Stimulated activated CD4-positive, alpha-beta T cell treated with anti-CD3 and anti-CD28 coated beads, Interleukin-4, amount 100 ng/mL, for 24 hours (primary cell): ENCODE measurements at places on chromosomes 7 and 10.

DNA sequence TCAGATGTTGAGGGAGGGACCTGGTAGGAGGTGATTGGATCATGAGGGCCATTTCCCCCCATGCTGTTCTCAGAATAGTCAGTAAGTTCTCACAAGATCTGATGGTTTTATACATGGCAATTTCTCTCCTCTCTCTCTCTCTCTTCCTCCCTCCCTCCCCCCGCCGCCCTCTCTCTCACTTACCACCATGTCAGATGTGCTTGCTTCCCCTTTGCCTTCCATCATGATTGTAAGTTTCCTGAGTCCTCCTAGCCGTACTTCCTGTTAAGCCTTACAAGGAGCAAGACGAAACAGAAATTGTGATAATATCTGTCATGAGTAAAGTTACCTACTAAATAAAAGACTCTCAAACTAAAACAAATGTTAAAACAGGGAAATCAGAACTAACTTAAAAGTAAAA lies 19.9 kb upstream of the GPR141 start:
- no peak for DNase-seq

- no peak for DNase-seq
Observed at GRCh38 chr10:110241407-110241806, 34.0 kb downstream of the MXI1 start.

GRCh38 chr10:106560925-106561640 lies 603.4 kb downstream of the SORCS1 start:
- DNase-seq: no peak

GRCh38 chr10:13120786-13121499 lies 21.0 kb downstream of the OPTN start:
- DNase-seq: no peak

DNA sequence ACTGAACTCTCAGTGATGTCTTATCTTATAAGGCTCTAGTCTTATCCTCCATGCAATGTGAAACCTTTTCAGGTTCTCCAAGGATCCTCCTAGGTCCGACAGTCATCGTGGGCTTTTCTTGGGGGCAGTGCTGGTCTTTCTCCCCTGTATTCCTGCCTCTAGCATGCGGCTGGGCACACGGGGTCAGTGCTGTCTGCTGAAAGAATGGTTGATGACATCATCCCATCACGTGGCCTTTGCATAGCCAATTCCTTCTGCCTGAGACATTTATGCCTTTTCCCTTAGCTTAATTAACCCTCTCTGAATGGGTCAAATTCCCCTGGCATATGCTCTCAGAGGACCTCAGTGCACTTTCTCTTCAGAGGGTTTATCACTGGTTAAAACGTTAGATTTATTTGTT lies 27.0 kb upstream of the KCNK18 start:
- no peak for DNase-seq

GRCh38 chr7:130421684-130422083 lies 19.1 kb downstream of the CEP41 start:
- no peak for DNase-seq

DNA sequence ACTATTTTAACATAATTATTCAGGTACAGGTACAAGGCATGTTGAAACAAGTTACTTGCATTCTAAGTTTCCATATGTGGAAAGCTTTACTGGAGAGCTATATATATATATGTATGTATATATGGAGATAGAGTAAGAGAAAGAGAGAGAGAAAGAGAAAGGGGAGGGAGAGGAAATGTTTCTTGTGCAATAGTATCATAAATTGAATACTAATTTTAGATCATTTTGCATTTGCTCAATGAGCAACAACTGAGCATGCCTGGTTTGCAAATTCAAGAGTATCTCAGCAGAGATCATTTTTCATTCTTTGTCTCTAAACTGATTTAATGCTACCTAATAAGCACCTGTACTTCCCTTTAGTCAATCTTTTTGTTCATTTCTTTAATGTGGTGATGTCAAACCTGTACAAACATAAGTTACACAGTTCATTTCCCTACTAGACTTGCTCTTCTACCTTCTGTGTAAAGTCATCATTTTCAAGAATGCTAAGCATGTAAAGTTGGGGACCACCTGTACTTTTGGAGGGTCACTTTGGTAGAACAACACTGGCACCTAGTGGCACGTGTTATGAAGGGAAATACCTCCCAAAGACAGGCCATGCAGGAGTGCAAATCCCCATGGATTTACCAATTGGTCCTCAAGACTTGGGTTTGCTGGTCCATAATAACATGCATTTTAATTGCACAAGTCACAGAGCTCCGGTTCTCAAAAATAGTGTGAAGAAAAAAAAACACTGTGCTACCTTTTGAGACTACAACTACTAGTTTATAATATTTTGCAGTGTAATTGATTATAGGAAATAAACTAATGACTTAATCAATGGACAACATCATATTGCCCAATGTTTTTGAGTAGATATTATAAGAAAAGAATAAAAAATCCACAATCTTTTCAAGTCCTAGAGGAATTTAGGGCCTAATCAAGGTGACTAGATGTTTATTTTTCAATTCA lies 431.2 kb upstream of the IGFBP3 start:
- DNase-seq: no peak

DNA sequence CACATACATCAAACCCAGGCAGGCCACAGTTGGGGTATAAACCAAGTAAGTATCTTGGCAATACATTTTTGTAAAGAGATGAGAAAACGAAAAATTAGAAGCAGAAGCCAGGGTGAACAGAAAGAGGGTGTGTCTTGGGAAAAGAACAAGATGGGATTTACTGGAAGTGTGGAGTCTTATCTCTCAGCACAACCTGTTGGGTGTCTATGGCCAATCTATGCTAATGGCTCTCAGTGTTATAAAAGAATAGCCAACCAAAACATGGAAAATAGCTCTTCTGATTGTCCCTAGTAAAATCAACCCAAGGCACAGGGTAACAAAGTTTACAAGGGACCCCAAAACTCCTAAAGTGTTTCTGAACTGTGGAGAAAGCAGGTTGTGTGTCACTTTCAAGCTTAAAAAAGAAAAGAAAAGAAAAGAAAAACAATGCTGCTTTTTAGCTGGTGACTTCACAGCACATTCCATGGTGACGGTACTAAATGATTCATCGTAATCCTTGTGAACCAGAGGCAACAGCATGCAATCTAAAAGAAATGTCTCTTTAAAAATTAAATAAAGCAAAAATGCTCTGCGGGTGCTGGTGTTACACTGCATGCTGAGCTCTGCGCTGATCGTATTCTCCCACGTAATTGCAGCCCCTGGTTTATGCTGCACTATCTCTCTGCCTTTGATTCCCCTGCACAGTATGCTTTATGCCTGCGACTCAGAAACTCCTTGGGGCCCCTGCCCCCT lies 100.8 kb downstream of the C10orf90 start:
- no peak for DNase-seq

DNA sequence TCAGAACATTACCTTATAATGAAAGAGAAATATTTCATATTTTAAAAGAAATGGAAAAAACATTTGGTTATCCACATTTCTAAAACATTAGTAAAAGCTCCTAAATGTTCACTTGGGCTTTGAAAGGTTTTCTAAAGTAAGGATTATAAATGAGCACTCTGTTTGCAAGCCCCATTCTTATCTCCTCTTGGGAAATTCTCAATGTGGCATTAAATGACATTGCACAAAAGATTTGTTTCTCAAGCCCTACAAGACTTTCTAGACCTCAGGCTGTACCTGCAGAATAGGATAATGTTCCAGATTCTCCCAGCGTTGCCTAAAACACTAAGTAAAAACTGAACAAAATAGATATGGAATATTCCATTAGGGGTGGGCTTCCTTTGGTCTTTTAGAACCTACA lies 658.0 kb upstream of the FOXK1 start:
- no peak for DNase-seq

DNA sequence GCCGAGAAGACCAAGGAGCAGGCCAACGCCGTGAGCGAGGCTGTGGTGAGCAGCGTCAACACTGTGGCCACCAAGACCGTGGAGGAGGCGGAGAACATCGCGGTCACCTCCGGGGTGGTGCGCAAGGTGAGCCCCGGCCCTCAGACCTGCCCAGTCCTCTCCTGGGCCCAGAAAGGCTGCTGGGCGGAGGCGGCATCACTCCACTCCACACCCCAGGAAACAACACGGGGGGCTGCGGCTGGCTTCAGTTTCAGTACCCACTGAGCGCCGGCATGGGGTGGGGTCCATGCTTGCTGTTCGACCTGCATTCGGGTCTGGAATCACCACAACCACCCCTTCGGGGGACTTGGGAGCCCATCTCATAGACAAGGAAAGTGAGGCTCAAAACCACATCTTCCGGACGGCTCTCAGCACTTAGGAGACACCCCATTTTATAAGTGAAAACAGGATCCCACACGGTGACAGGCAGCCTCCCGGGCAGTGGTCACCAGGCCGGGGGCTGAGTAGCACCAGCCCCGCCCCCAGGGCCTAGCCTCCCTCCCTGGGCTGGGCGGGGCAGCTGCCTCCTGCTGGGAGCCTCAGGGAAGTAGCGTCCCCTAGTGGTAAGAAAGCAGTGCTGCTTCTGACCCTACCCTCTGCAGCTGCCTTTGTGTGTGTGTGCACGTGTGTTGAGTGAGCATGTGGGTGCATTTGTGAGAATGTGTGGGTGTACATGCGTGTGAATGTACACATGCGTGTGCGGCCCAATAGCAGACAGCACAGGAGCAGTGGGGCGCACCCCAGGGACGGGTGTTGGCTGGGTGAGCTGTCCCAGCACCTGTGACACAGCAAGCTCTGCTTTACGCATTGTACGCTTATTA lies 1.8 kb downstream of the SNCG start:
- DNase-seq: no peak

DNA sequence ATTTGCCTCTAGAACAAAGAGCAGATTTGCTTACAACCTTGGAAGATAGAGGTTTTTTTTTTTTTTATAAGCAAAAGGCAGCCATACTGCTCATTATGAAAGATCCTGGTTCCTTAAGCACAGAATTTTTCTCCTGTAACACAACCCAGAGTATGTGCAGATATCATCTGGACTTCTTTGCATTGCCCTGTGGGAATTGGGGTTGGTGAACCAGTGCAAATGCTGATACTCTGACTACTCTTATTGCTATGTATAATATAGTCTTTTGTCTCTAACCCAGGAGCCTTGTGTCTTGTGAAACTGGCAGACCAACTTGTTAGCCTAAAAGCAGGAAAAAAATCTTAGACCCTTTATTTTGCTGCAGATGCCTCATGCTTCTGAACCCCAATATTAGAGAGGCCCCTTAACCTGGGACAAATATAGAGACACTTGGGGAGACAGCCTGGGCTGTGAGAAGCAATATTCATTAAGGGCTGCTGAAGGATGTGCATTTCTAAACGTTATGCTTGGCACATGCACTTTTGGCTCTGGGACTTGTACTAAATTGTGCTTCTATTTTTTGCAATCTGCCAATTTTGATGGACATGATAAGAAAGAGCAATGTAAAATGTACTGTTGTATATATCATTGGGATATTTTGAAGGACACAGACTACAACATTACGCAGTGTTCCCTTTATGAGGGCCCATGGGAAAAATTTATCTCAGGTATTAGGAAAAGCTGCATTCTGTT lies 78.9 kb downstream of the ANLN start:
- DNase-seq: no peak

- no peak for DNase-seq
Observed at GRCh38 chr7:66145400-66146104, 30.9 kb downstream of the CRCP start.

DNA sequence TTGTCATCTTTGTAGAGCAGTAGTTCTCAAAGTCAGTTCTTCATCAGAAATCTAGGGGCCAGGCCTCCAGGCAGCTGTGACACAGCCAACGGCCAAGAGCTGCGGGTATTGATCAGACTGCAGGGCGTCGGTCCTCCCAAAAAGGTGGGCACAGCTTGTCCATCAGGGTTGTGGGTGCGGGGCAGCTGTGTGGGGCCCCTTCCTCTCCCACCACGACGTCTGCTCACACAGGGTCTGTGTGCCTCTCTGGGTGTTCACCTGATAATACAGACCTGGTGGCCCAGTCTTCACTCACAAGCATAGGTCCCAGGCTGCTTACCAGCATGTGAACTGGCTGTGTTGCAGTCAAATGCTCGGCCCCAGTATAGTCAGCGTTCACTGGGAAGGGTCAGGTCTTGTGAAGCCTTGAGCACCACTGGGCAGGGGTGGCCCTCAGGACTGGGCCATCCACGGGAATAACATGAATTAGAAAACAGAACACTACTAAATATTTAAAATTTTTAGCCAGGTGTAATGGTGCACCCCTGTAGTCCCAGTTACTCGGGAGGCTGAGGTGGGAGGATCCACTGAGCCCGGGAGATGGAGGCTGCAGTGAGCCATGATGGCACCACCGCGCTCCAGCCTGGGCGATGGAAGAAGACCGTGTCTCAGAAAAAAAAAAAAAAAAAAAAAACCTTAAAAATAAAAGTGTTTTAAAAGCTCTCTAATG lies 102.8 kb upstream of the DIP2C start:
- DNase-seq: no peak

GRCh38 chr10:120184547-120185337 lies 272.3 kb upstream of the PLPP4 start:
- DNase-seq: no peak

GRCh38 chr7:47346377-47346914 lies 235.5 kb downstream of the TNS3 start:
- DNase-seq: no peak

GRCh38 chr10:51394039-51394438 lies 305.4 kb downstream of the CSTF2T start:
- no peak for DNase-seq

GRCh38 chr10:114967071-114967470 lies 29.1 kb downstream of the TRUB1 start:
- DNase-seq: no peak
